NCI-H1930 (cell line): ENCODE measurements at places on chromosomes 1 and 21.

- no peak for DNase-seq
These were observed 56.7 kb downstream of the LACTBL1 start for GRCh38 chr1:22915816-22916470.

- no peak for DNase-seq
These were observed at the start of gene TIE1 for GRCh38 chr1:43300378-43301094. Gene TIE1 (plus strand): TSS chr1:43300982. CDS start chr1:43301072, 90 bp downstream.

GRCh38 chr1:25541889-25542658 lies 1.3 kb upstream of the LDLRAP1 start:
- no peak for DNase-seq

- no peak for DNase-seq
These were observed 71.0 kb upstream of the NFASC start for GRCh38 chr1:204799630-204800029.

DNA sequence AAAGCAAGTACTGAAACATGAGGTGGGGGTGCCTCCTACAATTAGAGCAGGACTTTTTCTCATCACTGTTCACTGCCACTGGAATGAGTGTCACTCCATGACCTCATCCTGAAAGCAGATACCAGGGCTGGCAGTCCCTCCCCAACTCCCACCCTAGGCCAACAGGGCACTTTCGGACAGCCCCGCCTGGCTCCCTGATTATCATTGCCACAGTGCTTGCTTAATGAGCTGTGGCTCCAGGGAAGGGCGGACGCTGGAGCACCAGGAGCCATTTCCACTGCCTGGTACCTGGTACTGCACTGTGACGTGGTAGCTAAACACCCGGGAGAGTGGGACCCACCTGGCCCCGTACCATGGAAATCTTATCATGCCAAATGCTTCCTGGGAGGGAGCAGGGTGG lies 22.3 kb downstream of the SLC9A1 start:
- DNase-seq: no peak

DNA sequence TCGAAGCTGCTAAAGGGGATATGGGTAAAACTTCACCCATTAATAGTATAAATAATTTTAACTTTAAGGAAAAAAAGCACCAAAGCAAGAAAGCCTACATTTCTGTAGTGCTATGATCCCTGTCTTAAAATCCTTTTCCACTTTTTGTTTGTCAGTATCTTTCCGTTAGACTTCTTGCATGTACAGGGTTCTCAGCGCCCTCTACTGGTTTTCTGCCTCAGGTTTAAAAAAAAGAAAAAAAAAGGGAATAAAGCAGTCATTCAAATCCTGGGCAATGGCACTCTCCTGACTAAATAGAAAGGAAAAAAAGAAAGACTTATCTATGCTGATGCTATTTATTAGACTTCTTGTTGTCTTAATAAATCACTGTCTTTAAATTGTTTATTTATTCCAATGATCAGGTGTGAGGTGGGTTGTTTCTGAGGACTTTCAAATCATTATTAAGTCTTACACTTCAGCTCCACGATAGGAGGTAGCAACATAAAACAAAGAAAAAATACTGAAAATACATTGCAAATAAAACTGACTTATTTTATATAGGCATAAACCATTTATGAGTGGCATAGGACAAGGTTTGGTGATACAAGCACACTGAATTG lies 475.4 kb upstream of the NR5A2 start:
- DNase-seq: peak; percentile 16
